ENCODE measurements at places on chromosomes 1 and 21. TPM values are rescaled to one million over a fixed set of nuclear protein-coding genes. Genes with fewer than 3 reads are reported as not detected.

GRCh38 chr21:33894736-33895288, 20.8 kb downstream of the ATP5PO start:
- H3K36me3 ChIP-seq = no peaks in the 10 kb centered on the region
- peak overlapping the region; percentile 33 for H3K4me3 ChIP-seq
- peak; percentile 35 for DNase-seq
- H3K4me1 ChIP-seq = no peaks in the 10 kb centered on the region

DNA sequence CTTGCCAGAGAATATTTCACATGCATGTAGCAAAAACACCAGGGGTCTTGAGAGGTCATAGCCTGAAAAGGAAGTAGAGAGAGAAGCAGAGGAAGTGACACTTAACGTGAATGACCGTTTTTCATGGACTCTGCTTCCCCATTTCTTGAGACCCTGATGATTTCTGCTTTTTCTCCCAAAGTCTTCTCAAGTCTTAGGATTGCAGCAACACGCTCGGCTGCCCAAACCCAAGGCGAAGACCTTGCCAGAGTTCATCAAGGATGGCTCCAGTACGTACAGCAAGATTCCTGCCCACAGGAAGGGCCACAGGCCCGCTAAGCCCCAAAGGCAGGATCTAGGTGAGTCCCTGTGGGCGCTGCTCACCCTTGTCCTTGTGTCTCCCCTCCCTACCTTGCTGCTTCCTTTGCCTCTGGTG, 12.8 kb downstream of the THEMIS2 start:
- H3K4me3 ChIP-seq = no peak overlapping the region
- peak; percentile 45 for DNase-seq
- no peaks in the 10 kb centered on the region for H3K27me3 ChIP-seq
- no peaks in the 10 kb centered on the region for H3K4me1 ChIP-seq
- no peaks in the 10 kb centered on the region for H3K36me3 ChIP-seq
- H3K27ac ChIP-seq = peak overlapping the region; percentile 82

- no peaks in the 10 kb centered on the region for H3K4me1 ChIP-seq
- no peaks in the 10 kb centered on the region for H3K27me3 ChIP-seq
- DNase-seq = no peak
- H3K4me3 ChIP-seq = no peak overlapping the region
- H3K27ac ChIP-seq = no peak overlapping the region
Measured at GRCh38 chr1:61618193-61618592, 106.7 kb downstream of the TM2D1 start.

- H3K27ac ChIP-seq = no peak overlapping the region
- no peak for DNase-seq
- H3K27me3 ChIP-seq = no peaks in the 10 kb centered on the region
- H3K4me1 ChIP-seq = no peaks in the 10 kb centered on the region
Measured at GRCh38 chr21:14991957-14992356, 72.8 kb downstream of the NRIP1 start.

DNA sequence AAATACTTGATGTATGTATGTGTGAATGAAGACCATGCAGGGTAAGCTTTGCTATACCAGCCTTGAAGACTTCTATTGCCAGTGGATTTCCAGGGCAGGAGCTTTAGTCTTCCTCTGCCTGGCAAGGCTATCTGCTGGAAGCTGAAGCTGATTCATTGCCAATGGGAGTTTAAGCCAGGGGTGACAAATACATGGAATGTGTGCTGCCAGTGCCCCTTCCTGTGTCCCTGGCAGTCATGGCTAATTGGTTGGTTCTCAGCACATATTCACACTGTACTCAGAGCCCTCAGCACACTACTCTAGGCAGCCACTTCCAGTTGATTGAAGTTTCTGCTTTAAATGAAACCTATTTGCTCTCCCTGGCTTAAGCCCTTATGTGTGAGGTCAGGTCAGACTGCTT, 1.5 kb downstream of the ZSCAN20 start:
- no peak for DNase-seq
- H3K36me3 ChIP-seq = no peaks in the 10 kb centered on the region
- H3K27me3 ChIP-seq = no peaks in the 10 kb centered on the region
- H3K27ac ChIP-seq = no peak overlapping the region
- H3K4me1 ChIP-seq = peaks cover 3% of the 10 kb centered on the region

DNA sequence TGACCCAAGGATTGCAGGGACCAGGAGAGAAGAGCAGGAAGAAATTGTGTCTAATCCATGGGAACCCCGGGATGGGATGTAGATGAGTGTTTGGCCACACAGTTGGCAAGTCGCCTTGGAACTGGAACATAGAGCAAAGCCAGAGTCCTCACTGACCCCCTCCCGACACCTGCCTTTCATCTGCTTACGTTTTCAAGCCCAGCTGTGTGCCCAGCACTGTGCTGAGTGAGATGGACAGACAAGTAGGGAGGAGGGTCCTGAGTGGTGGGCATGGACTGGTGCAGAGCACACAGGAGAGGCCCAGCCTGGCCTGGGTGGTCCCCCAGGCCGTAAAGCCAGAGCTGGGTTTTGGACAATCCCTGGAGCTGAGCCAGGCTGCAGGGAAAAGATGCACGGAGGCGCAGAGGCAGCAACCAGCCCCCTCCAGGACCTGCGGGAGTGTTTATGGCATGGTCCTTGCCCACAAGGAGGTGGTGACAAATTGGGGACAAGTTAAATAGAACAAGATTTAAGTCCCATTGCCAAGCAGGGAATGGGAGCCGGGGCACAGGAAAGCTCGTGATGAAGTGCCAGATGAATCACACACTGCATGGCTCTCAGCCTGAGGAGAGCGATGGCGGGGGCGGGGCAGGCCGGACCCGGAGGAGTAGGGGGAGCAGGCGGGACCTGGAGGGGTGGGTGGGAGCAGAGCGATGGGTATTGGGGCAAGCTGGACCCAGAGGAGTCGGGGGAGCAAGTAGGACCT, 157.8 kb upstream of the VAMP3 start:
- no peaks in the 10 kb centered on the region for H3K4me1 ChIP-seq
- no peak overlapping the region for H3K27ac ChIP-seq
- no peaks in the 10 kb centered on the region for H3K27me3 ChIP-seq
- H3K4me3 ChIP-seq = no peak overlapping the region
- no peak for DNase-seq
- no peaks in the 10 kb centered on the region for H3K36me3 ChIP-seq

GRCh38 chr1:18907021-18907916, 4.9 kb upstream of the ALDH4A1 start:
- peaks cover 29% of the 10 kb centered on the region for H3K36me3 ChIP-seq
- peak; percentile 53 for DNase-seq
- no peak overlapping the region for H3K4me3 ChIP-seq
- H3K27ac ChIP-seq = peak overlapping the region; percentile 15
- no peaks in the 10 kb centered on the region for H3K4me1 ChIP-seq

DNA sequence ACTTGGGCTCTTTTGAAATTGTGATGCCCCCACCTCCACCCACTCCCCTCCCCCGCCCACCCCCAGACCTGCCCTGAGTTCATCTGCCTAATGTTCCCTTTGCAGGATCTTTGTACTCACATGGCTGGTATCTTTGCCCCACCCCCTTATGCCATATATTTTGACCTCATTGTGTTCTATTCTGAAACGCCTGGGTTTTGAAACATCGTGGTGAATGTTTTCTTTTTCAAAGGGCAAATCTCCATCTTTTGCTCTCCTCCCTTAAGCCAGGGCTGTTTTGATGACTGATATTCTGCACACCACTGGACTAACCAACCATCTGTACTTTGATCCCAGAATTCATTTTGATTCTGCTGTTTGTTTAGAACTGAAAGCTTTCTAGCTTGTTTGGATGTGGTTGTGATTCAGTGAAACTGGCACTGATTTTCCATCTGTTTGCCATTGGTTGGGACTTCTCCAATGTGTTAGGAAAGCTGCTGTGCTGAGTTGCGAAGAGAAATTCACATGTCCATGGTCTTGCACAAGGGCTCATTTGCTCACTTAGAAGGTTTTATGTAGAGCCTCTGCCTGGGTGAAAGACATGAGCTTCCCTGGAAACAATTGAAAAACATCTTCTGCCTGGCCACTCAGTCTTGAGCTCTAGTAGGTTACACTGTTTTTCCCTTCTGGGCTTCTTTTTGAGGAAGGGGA, 16.5 kb downstream of the SMAP2 start:
- H3K4me1 ChIP-seq = peaks cover 25% of the 10 kb centered on the region
- no peaks in the 10 kb centered on the region for H3K27me3 ChIP-seq
- H3K4me3 ChIP-seq = peak overlapping the region; percentile 24
- peak overlapping the region; percentile 100 for H3K27ac ChIP-seq
- H3K36me3 ChIP-seq = no peaks in the 10 kb centered on the region
- DNase-seq = peak; percentile 63

- no peak overlapping the region for H3K4me3 ChIP-seq
- no peak for DNase-seq
- H3K4me1 ChIP-seq = peaks cover 6% of the 10 kb centered on the region
- H3K27ac ChIP-seq = no peak overlapping the region
Measured at GRCh38 chr1:21756393-21757089, 26.4 kb downstream of the USP48 start.

DNA sequence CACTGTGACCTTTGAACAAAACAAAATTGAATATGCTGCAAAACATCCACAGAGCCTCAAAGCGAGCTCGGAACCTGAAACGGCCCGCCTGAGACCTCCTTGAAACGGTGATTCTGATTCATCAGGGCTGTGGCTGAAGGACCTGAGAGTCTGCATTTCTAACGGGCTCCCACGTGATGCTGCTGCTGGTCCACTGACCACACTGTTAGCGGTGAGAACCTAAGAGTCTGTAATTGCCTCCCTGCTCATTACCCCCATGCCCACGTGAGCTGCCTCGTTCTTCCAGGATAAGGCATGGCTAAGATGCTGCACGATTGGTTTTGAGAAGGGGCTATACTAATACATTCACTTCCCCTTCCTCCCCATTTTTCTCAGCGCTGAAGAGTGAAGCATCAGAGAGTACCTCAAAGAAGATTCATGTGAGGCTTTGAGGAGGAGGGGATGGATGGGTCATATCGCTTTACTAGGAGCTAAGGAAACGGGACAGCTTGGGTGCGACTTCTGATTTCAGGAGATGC, 9.7 kb downstream of the TLR5 start:
- H3K27me3 ChIP-seq = no peaks in the 10 kb centered on the region
- no peak for DNase-seq
- H3K4me1 ChIP-seq = peaks cover 4% of the 10 kb centered on the region
- no peaks in the 10 kb centered on the region for H3K36me3 ChIP-seq
- peak overlapping the region; percentile 40 for H3K4me3 ChIP-seq

- no peaks in the 10 kb centered on the region for H3K36me3 ChIP-seq
- no peak overlapping the region for H3K27ac ChIP-seq
- H3K4me1 ChIP-seq = no peaks in the 10 kb centered on the region
- no peaks in the 10 kb centered on the region for H3K27me3 ChIP-seq
- no peak for DNase-seq
Measured at GRCh38 chr1:208503787-208504186, 259.6 kb upstream of the PLXNA2 start.

Gene TENT5C
- 6.4 TPM for total RNA-seq

Gene S100A5
- total RNA-seq = not detected

Gene GREM2
- total RNA-seq = 3.9 TPM

Gene PDE4B
- total RNA-seq = 15.5 TPM

Gene MYCBP
- total RNA-seq = 25.9 TPM

Gene DNASE2B
- not detected for total RNA-seq

Gene MSH4
- not detected for total RNA-seq

Gene ESPN
- 17.3 TPM for total RNA-seq

Gene EDARADD
- not detected for total RNA-seq

Gene UQCRH
- 264 TPM for total RNA-seq

Gene MR1
- total RNA-seq = 5.8 TPM

Gene OMA1
- 52.8 TPM for total RNA-seq
